ENCODE measurements at places on chromosomes 3 and 15.

- peak; percentile 73 for DNase-seq
Observed at GRCh38 chr15:71116366-71116765, 1.1 kb downstream of the THSD4 start.

GRCh38 chr3:9903238-9903624 is 583 bp downstream of the IL17RE start:
- no peak for DNase-seq

DNA sequence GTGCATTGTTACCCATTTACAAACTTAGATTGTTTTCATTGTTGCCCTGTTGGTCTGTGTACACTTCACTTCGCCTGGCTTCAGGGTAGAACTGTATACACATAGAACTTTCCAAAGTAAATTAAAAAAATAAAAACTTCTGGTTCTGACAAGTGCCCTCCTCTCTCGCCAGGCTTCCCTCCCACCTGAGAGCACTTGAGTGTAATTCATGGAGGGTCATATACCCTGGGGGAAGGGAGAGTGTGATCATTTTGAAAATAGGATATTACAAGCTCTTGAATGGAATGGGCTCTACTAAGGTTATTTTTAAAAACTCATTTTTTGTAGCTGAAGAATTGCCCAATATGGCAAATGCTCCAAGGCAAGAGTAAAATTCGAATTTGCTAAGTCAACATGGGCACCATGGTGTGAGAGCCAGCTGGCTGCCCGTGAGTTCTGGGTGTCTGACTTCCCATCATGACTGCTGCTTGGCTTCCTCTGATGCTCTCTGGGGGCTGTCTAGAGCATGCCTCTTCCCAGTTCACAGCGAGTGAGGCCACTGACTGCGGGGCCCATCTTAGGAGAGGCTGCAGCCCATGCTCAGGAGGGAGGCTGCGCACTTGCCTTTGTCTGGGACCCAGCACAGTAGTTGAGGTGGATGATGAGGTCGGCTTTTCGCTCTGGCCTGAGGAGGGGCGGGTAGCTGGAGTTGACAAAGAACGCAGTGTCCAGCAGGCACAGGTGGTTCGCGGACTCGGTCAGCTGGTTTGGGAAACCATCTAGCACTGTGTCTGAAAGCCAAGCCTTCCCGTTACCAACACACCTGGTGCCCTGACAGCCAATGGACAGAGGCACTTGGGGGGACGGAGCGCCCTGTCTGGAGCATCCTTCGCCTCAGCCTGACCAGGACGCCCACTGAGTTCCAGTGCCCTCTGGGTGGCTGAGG is 13.1 kb upstream of the EHD4 start:
- no peak for DNase-seq

- peak; percentile 34 for DNase-seq
Observed at GRCh38 chr3:117439812-117440211, 730.2 kb downstream of the TUSC7 start.

- no peak for DNase-seq
Observed at GRCh38 chr3:149752788-149753136, 473 bp upstream of the COMMD2 start.

- DNase-seq, result peak; percentile 81
Observed at GRCh38 chr3:9396301-9396631, 1.1 kb upstream of the SETD5 start.

GRCh38 chr3:187276397-187277128 is 15.0 kb downstream of the MASP1 start:
- no peak for DNase-seq

- no peak for DNase-seq
Observed at GRCh38 chr3:169940470-169941181, 26.0 kb upstream of the SEC62 start.

- DNase-seq, result no peak
Observed at GRCh38 chr15:59258317-59258716, 51.7 kb downstream of the LDHAL6B start.

DNA sequence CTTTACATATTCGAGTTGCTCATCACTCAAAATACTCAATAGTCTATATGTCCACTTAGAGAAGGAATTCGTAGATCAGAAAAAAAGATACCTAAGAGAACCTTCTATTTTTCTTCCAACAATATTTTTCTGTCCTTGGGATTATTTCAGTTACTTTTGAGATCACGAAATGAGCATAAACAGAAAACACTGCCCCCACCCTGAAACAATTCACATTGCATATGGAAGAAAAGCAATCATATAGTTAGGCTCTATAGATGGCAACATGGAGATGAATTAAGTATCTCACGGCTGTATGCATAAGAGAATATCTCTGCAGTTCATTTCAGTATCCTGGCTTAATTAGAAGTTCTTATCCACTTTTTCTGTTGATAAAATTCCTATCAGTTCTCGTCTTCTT is 391.1 kb downstream of the FGF12 start:
- peak; percentile 4 for DNase-seq
